ENCODE measurements at places on chromosomes 12 and 14.

GRCh38 chr12:25767606-25768005 is 190.9 kb upstream of the RASSF8 start:
- no peak for DNase-seq

GRCh38 chr12:14514154-14514842 is 53.4 kb downstream of the PLBD1 start:
- no peak for DNase-seq

DNA sequence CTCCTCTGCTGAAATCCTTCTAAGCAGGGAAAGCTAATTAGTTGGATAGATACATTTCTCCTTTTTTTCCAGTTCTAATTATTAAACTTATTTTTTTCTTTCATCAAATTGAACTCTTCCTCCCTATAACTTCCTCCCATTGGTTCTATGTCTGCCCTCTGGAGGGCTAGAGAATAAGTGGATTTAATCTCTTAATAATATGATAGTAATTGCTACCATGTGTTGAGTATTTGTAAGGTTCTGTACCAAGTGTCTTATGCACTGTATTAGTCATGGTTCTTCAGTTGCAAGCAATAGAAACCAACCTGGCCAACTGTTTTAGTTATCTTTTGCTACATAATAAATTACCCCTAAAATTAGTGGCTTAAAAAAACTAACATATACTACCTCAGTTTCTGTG is 190.5 kb upstream of the PLXNC1 start:
- no peak for DNase-seq

GRCh38 chr12:6218347-6218925 is 18.2 kb downstream of the CD9 start:
- peak; percentile 55 for DNase-seq

GRCh38 chr14:59998564-59998963 is 78.6 kb downstream of the LRRC9 start:
- no peak for DNase-seq

GRCh38 chr14:60975551-60975950 is 5.3 kb downstream of the TRMT5 start:
- no peak for DNase-seq

DNA sequence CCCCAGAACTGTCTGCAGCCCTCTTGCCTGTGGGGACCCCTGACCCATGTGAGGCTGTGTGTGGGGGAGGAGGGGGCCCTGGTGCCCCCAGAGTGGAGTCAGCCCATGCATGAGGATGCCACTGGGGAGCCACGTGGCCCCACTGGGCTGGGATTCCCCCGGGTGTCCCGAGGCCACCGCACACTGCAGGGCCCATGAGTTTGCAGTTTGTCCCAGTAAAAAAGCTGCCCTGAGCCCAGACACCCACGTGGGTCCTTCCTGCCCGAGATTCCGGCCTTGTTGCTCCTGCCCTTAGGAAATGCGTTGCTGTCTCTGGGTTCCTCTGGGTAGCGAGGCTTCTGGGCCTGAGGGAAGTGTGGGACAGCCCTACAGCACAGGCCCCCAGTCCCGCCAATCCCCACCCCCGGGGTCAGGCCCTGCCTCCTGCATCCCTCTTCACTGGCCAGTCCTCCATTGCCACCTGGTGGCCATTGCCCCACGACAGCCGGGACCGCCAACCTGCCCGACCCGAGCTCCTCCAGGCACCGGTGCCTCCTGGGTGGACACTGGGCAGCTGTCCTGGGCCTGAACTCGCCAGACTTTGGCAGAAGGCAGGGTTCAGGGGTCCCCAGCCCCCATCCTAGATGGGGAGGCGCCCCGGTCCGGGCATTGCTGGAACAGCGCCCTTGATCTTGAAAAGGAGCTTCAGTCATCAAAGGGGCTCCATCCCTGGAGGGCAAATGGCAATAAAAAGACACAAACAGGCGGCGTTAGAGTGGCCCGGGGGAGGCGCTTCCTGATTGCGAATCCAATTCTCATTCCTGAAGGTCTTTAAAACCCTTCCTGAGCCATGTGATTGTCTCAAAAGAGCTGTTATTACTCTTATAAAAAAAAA is 15.6 kb upstream of the C14orf180 start:
- DNase-seq, result no peak

GRCh38 chr12:4261655-4262054 is 11.9 kb upstream of the CCND2 start:
- DNase-seq, result no peak

DNA sequence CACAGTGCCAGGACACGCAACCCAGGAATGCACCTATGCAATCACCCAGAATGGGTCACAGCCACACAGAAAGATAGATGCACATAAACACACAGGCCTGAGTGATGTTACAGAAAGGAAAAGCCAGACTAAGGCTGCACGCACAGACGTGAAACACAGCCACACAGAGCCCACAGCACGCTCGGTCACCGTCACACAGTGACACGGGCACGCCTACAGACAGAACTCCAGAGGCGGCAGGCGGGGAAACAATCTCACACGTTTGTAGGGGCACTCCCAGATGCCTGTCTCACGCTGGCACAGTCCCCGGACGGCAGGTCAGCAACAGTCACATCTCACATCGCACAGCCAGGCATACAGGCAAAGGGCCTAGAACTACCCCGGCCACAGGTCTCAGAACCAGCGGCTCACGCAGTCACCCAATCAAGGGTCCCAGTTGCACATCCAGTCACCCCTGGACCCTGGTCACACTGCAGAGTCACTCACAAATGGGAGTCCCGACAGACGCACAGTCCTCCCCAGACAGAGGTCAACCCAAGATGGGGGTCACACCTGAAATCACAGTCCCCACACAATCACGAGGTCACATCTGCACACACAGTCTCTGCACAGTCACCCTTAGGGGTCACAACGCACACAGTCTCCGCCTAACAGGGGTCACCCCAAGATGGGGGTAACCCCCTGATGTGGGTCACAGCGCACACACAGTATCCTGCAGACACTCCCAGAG is 790 bp downstream of the SSH1 start:
- DNase-seq, result peak; percentile 48

- DNase-seq, result no peak
Measured at GRCh38 chr12:131032082-131032750, 78.5 kb downstream of the ADGRD1 start.

DNA sequence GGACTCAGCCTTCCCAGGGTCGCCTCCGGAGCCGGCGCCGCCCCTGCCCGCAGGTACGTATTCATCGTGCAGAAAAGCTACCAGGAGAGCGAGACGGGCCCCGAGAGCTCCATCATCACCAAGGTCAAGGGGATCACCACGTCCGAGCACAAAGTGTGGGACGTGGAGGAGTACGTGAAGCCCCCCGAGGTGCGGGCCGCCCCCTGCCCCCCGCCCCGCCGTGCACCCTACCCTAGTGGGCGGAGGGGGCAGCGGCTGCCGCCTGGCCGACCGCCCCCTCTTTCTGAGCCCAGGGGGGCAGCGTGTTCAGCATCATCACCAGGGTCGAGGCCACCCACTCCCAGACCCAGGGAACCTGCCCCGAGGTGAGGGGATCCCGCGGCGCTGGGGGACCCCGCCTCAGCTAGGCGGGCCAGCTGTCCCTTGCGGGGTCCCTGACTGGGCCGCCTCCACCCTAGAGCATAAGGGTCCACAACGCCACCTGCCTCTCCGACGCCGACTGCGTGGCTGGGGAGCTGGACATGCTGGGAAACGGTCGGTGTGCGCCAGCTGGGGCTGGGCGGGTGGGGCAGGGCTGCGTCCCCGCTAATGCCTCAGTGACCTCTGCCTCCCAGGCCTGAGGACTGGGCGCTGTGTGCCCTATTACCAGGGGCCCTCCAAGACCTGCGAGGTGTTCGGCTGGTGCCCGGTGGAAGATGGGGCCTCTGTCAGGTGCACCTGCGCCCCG is 973 bp downstream of the P2RX2 start:
- DNase-seq, result no peak

- DNase-seq, result peak; percentile 36
Measured at GRCh38 chr12:106303202-106303820, 778 bp downstream of the TCP11L2 start.

GRCh38 chr12:6198556-6198955 is 1.6 kb upstream of the CD9 start:
- DNase-seq, result no peak

DNA sequence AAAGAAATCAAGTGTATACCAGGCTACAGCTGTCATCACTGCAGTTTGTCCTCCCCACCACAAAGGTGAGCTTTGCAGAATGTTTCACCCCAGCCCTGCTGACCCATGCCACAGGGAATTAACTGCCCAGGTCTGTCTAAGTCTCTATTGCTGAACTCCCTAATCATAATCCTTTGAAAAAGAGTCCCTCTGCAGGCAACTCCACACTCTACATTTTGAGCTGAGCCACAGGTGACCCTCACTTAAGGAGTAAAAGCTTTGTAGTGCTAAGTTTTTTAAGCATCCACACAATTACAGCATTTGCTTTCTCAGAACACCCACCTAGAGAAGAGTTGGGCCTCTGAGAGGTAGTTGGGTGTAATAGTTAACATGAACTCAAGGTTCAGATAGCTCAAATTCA is 90.0 kb downstream of the C12orf50 start:
- no peak for DNase-seq

GRCh38 chr14:61736751-61737150 is 25.5 kb upstream of the SNAPC1 start:
- DNase-seq, result no peak

- no peak for DNase-seq
Measured at GRCh38 chr12:128968668-128969067, 115.4 kb downstream of the GLT1D1 start.

DNA sequence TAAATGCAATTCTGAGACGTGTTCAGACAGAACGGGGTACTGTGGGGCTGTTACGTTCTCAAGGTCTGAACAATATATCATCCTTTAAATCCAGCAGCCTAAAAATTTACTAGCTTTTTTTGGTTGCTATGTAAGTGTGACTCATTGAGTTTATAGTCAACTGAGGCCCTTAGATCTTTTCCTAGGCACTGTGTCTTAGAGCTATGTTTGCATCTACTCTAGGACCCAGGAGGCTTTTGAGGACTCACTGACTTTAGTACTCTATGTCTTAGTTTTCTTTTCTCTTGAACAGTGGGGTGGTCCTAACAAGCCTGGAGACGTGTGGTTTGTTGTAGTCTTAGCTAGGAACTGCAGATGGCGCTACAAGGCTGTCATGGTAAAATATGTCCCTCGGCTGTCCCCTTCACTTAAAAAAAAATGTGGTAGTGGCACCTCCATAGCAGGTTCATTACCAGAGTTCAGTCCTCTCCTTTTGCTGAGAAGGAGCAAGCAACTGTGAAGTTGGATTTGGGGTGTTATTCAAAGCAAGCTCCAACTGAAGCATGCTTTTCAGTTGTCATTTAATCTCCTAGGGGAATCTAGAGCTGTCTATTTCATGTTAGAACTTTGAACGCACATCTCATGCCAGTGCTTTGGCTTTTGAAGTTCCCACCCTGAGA is 8.7 kb upstream of the SPATS2 start:
- peak; percentile 76 for DNase-seq

DNA sequence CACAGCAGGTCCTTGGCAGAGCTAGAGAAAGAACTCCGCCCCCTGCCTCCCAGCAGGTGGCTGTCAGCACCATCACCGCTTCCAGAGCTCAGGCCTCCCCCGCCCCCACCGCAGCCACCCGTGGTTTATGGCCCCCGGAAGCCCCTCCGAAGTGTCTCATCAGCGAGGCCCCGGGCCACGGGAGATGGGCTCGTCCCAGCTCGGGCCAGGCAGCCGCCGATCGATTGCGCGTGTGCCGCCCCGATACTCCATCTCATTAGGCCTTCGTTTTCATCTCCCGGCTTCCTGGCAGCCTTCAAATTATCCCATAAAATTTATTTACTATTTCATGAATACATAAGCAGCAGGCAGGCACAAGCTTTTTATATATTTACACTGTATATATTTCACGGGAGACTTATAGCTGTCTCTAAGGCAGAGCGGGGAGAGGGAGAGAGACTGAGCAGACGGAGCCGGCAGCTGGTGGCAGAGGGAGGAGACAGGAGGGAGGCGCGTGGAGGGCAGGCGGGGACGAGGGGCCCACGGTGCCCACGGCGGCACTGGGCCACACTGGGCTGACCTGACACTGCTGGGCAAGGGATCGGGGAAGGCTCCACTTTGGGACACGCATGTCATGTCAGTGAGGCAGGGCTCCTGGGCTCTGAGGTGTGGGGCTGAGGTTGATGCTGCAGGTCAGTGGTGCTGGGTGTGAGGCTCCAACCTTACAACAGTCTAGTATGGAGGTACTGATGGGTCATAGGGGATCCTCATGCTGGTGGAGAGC is 241.2 kb downstream of the RBM19 start:
- no peak for DNase-seq

DNA sequence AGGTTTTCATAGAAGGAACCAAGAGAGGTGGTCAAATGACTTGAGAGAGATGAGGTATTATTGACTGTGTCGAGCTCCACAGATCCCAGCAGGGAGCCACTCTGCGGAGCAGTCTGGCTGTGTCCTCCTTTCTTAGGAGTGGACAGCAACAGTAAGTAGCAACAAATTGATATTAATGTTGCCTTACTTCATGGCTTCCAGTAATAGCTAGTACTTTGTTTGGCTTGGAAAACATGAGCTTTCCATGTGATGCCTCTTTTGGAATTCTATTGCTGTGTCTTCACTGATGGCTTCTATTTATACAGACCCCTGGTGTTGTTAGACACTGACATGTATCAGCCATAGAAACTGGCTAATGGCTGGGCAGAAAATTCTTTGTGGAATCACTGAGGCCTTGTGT is 531.2 kb upstream of the CCDC196 start:
- no peak for DNase-seq

- DNase-seq, result peak; percentile 36
Measured at GRCh38 chr12:117580718-117581062, 219.3 kb upstream of the NOS1 start.

DNA sequence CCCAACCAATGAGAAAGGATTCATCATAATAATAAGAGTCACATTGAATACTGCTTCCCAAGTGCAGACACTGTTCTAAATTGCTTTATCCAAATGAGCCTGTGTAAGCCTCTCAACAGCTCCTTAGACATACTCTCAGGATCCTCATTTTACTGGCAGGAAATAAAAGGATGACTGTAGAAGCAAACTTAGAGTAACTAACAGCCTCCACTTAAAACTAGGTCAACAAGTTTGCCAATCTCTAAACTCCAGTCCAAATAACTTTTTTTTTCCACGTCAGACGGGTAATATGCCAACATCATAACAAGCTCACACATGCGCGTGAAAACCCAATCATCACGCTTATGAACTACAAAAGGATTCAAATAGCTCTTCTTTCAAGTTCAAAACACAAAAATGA is 15.3 kb upstream of the DPF3 start:
- DNase-seq, result no peak

- DNase-seq, result no peak
Measured at GRCh38 chr14:68020493-68020892, 200.9 kb downstream of the RAD51B start.
